Pulmonary artery endothelial cell (primary cell): ENCODE measurements at places on chromosomes 2 and 18. TPM values are rescaled to one million over a fixed set of nuclear protein-coding genes. Genes with fewer than 3 reads are reported as not detected.

GRCh38 chr2:74617122-74617521 is 31.0 kb downstream of the M1AP start:
- DNase-seq, result no peak

DNA sequence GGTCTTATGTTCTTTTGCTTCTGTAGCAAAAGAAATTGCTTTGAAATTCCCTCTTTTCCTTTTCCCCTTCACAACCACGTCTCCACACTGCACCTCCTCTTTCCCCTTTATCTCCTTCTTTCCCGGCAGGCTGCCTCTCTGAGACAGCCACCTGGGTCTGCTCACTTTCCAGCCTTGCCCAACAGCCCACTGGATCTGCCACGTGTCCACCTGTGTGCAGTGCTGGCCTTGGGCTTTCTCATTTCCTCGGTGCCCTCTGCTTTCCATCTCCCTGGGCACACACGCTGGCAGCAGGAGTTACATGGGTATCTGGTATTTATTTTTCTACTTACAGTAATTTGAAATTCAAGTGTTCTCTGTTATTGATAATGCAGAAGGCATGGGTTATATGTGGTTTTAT is 213.4 kb upstream of the LYPD1 start:
- no peak for DNase-seq

DNA sequence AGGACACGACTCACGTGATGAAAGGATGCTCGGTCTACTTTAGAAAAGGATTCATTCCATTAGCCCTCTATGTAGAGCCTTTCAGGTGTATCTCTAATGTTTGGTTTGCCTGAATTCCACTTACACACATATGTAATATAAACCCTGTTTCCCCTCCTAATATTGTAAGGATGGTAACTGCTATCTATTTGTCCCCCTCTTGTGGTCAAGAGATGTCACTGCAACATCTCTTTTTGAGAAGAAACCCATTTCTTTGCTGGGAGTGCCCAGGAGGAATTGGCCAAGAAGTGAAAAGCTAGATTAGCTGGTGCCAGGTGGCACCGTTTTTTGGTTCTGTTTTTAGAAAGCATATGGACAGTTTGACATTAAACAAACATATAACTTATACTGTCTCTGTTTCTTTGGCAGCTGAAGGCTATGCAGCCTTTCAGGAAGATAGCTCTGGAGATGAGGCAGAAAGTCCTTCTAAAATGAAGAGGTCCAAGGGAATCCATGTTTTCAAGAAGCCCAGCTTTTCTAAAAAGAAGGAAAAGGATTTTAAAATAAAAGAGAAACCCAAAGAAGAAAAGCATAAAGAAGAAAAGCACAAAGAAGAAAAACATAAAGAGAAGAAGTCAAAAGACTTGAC is 41.2 kb downstream of the RALBP1 start:
- no peak for DNase-seq

MAP4K3 gene
- 17.9 and 19.1 TPM in 2 replicates for total RNA-seq

GAL3ST2 gene
- total RNA-seq, result not detected in 2 replicates

GRCh38 chr2:101630224-101630949 is 67.1 kb upstream of the MAP4K4 start:
- DNase-seq, result no peak

ZNF385B gene
- total RNA-seq, result not detected in 2 replicates

DNA sequence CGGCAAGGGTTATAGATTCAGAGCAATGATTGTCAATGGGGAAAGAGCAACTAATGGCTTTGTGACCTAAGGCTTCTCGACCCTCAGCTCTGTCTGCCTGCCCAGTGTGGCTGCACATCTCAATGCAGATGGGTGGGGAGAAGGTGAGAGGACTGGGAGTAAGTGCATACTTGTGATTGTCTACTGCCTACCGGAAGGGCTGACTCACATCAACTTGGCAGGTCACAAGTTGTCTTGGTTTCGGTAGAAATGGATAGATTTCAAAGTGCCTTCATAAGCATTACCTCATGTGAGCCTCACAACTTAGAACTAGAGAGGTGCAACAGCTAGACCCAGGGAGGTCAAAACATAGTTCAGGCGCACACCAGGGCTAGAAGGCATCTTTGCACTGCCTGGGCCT is 29.4 kb downstream of the STAT1 start:
- DNase-seq, result peak; percentile 90

DNA sequence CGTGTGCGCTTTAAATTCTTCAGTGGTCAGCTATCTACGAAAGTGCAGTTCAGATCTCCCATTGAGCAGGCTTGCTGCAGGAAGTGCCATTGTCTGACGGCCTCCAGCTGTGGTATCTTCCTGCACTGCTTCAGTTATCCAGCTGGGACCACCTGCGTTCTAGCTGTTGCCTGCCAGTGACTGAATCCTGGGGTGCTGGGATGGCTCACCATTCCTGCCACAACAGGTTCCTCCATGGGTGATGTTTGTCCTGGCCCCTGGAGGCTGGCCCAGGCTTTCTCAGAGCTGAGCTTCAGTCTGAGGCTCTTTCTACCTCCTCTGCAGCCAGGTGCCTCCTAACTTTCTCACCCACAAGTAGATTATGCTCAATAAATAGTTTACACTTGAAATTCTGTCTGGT is 498.5 kb upstream of the HS6ST1 start:
- no peak for DNase-seq

SP140L gene
- 8.2 and 12.1 TPM in 2 replicates for total RNA-seq

RTKN gene
- 6.1 and 8.8 TPM in 2 replicates for total RNA-seq

DNA sequence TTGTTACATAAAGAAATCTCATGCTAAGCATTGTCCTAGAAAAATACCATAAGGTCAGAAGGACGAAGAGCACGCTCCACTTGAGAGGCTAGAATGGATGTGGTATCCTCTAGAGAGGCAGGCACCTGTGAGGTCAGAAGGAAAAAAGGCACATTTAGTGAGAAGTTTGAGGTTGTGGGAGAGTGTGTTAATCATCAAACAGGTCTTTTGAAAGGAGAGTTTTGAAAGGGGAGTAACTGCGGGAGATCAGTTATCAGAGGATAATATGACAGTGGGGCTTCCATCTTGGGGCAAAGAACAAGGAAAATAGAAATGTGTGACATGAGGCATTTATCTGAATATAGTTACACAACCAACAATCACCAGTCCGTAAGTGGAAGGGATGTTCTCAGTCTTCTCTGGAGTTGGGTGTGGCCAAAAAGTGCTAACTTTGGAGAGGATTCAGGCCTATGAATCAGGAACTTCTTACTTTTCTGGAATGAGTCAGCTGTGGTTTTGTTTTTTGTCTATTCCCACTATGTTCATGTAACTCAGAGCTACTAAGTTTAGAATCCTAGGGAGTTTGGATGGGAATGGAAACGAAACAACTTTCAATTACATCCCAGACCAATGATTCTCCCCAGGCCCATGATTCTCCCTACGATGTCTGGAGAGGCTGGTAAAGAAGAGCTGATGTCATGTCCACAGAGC is 451.4 kb upstream of the ST6GAL2 start:
- no peak for DNase-seq

- DNase-seq, result peak; percentile 32
These were observed 195.7 kb upstream of the SESTD1 start for GRCh38 chr2:179460181-179460929.

ASAP2 gene
- 44.0 and 49.9 TPM in 2 replicates for total RNA-seq

RNU2-63P gene
- 66.2 TPM in 1 of 2 replicates, not detected in the other for total RNA-seq

LAMA3 gene
- 4.7 and 5.5 TPM in 2 replicates for total RNA-seq

- no peak for DNase-seq
These were observed 16.7 kb upstream of the LYPD6B start for GRCh38 chr2:149021761-149022160.

DNA sequence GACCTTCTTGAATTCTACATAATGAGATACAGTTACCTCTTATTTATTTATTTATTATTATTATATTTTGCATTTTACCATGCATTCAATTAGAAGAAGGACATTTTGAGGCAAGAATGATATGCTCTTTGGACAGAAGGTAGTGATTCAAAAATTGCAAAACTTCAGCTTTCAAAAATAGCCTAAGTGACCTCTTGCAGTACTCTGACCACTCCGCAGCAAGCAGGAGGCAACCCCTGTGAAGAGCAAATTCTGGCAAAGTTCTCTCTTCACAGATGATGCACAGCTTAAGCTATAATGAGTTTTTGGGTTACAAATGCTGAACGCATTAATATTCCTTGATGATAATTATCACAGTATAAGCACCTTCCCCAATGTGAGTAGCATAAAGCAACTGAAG is 170.0 kb downstream of the ZNF521 start:
- DNase-seq, result no peak

GRHL1 gene
- total RNA-seq, result 0.53 and 1.2 TPM in 2 replicates

ABCG8 gene
- total RNA-seq, result not detected in 2 replicates

GRCh38 chr2:200829258-200829655 is 17.5 kb downstream of the BZW1 start:
- no peak for DNase-seq

DNA sequence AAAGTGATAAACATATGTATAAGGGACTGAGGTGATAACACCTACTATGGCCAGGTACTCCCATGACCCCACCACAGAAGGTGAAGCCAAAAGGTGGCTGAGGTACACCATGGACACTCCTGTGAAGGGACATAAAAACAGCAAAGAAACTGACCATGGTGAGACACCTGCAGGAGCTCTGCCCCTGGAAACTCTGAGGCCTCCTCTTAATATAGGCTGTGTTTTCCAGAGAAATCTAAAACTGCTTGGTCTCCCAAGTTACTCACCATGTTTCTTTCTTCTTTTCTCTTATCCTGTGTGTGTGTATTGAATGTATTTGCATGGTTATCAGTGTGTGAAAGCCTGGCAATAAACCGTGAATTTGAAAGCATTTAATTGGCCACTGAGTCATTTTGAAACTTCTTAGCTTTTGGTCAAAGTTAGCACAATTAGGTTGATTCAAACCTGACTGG is 739.3 kb upstream of the GCFC2 start:
- DNase-seq, result no peak

GRCh38 chr2:133788386-133788785 is 220.1 kb upstream of the NCKAP5 start:
- DNase-seq, result no peak

M1AP gene
- total RNA-seq, result not detected in 2 replicates

DNA sequence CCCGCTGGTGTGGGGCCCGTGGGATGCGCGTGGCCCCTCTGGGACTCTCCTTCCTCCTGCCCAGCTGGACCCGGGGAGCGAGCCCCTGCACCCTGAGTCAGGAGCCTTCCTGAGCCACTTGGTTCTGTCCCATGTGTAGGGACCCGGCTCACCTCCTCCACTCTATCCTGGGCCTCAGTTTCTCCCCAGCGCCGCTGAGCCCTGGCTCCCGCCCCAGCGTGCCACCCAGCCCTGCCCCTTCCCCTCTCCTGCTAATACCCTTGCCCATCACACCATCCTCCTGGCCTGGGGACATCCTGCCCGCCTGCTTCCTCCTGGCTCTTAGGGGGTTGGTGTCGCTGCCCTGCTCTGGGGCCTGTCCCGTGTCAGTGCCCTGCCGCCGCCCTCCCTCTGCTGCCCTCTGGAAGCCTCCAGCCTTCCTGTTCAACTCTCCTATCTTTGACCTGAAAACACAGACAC is 24.8 kb downstream of the GPC1 start:
- no peak for DNase-seq
